ENCODE measurements at places on chromosomes 4 and X.

- no peak for DNase-seq
These were observed 57.3 kb upstream of the PRSS12 start for GRCh38 chr4:118410138-118410537.

- peak; percentile 55 for DNase-seq
These were observed 15.7 kb downstream of the SOD3 start for GRCh38 chr4:24810871-24811631.

- DNase-seq = no peak
These were observed 155.5 kb downstream of the EMCN start for GRCh38 chr4:100362366-100362765.

DNA sequence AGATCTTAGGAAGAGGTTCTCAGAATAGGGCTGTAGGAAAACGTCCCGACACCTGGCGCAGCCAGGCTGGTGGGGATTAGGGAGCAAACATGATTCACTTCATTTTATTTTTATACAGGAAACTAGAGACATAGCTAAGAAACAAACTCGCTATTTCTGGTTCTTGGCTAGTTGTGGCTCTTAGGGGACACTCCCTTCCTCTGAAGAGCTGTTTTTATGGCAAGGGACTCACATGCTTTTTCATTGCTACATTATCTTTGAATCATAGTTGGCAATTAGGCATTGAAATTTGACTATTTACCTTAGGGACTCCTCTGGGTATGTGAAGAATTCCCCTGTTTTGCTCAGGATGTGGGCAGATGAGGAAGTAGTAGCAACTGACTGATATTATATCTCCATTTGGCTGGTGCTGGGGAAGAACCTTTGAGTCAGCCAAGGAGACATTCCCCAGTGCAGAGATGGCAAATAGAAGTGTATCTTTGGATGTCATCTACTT lies 174.5 kb downstream of the SMIM20 start:
- peak; percentile 91 for DNase-seq

DNA sequence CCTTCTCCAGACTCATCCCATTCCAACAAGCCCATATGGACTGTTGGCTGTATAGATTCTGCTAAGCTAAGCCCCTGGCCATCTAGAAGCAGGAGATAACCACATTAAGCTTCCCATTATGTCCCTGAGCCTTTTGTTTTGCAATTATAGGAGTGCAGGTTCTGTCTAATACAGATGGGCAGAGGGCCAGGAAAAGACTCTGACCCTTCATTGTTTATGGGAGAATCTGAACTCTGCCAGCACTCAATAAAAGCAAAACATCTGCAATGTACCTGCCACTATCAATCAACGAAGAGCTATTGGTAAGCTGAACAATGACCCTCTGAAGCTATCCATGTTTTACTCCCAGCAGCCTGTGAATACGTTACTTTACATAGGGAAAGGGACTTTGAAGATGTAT lies 207.3 kb upstream of the CLNK start:
- DNase-seq = no peak

GRCh38 chr4:174192943-174193342 lies 90.5 kb downstream of the FBXO8 start:
- DNase-seq = no peak

GRCh38 chr4:83207497-83208101 lies 77.0 kb downstream of the COQ2 start:
- no peak for DNase-seq

DNA sequence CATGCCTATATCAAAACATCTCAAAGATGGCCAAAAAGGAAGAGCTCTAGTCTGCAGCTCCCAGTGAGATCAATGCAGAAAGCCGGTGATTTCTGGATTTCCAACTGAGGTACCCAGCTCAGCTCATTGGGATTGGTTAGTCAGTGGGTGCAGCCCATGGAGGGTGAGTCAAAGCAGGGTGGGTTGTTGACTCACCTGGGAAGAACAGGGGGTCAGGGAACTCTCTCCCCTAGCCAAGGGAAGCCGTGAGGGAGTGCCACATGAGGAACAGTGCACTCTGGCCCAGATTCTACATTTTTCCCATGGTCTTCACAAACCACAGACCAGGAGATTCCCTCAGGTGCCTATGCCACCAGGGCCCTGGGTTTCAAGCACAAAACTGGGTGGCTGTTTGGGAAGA lies 57.3 kb upstream of the FGF16 start:
- no peak for DNase-seq

DNA sequence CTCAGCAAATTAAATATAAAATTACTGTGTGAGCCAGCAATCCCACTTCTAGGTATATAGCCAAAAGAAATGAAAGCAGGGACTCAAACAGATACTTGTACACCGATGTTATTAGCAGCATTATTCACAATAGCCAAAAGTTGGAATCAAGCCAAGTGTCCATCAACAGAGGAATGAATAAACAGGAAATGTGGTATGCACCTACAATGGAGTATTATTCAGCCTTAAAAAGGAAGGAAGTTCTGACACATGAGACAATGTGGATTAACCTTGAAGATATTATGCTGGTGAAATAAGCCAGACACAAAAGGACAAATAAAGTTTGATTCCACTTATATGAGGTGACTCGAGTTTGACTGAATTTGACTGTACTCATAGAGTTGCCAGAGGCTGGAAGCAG lies 108.3 kb upstream of the DUSP21 start:
- DNase-seq = no peak

- DNase-seq = no peak
These were observed 73.1 kb downstream of the MAGEB17 start for GRCh38 chrX:16240231-16240905.

GRCh38 chrX:23228950-23229448 lies 105.7 kb upstream of the PTCHD1 start:
- DNase-seq = peak; percentile 17
